ENCODE measurements at places on chromosomes 6 and 20.

GRCh38 chr6:101608703-101609102 lies 215.2 kb downstream of the GRIK2 start:
- no peak for DNase-seq

- DNase-seq = no peak
These were observed 46.1 kb downstream of the PRKN start for GRCh38 chr6:162681447-162681846.

DNA sequence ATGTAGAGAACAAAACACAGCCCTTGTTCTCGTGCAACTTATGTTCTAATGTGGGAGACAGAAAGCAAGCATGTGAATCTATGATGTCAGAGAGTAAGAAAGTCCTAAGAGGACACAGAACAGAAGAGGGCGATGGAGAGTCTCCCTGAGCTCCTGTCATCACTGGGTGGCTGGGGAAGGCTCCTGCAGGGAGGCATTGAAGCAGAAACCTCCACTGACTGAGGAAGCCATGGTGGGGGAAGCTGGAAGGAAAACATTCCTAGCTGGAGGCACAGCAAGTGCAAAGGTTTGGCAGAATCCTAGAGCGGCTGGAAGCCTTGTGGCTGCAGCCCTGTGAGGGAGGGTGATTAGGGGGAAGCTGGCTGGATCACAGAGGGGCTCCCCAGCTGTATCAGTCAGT lies 248.0 kb downstream of the CDH26 start:
- no peak for DNase-seq

DNA sequence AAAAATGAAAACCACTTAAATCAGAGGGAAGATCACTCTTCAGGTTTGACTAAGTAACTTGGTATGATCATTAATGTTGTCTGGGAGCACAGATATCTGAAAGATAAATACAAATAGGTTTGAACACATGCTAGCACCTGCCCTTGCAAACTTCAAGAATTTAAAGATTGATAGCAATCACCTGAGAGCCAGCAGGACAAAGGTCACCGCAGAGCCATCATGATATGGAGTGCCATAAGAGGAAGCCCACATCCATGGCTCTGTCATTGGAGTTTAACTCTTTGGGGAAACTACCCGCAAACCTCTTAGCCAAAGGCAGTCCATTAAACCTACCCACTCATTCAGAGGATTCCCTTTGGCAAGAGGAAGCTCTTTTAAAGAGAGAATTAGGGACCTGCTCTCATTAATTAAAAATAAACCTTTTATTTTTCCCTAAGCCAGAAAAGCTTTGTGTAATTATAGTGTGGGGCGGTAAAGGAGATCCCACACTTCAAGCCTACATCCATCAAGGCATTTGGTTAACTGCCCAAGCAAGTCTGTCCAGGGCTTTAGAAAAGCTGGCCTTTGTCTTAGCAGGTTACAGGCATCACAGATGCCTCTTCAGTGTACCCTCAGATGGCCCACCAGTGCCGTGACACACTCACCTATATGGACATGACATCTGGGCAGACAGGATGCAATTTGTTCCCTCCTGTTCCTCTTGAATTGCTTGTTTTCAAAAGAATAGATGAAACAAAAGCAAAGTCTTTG lies 73.0 kb downstream of the SASH1 start:
- no peak for DNase-seq

GRCh38 chr20:43969501-43970182 lies 55.0 kb downstream of the TOX2 start:
- no peak for DNase-seq

DNA sequence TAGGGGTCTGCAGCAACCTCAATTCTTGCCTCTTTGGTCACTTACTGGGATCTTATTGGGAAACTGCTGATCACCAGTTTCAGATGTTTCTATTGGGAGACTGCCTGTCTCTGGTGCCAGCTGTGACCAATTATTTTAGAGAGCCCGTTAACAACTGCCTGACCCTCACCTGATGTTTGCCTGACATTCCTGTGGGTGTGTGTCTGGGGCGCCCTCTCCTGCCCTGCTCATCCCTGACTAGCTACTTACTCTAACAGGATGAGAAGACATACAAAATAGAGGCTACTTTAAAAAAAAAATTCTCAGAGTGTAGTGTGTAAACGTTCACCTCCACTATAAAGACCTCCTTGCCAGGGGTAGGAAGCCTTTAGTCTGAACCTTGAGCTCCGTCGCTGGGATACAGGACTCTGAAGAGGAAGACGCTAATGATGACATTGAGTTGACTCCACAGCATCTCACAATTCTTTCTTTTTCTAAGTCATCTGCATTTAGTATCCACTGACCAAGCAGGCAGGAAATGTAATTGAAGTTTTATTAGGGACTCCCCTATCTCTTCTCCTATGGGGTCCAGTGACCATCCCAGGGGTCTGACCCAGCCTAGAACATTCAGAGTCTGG lies 54.6 kb upstream of the DDR1 start:
- no peak for DNase-seq

DNA sequence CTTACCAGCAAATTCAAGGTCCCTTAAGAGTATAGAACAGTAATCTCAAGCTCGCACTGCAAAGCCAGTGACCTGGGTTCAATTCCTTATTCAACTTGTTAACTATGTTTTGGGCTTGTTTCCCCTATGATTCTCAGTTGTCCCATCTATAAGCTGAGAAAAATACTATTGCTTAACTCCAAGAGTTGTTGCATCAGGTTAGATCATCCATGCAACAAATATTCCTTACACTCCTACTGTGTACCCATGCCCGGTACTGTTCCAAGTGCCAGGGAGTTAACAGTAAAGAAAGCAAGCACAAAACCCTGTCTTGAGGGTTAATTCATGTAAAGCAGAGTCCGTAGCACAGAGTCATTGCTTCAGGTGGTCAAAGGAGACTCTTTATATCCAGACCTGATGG lies 247.3 kb downstream of the MAFB start:
- DNase-seq = no peak

DNA sequence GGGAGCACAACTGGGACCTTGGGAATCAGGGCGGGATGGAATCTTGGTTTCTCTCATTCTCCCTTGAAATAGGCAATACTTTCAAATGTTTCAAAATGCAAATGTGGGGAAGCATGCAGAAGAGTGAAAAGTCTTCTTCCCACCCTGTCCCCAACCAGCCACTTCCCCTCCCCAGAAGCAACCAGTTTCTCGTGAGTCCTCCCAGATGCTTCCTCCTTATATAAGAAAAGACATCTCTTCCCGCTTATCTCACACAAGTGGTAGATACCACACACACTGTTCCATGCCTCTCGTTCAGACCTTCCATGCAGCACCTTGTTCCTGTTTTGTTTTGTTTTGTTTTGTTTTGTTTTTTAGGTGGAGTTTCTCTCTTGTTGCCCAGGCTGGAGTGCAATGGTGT lies 25.1 kb downstream of the HCK start:
- DNase-seq = no peak

- DNase-seq = no peak
These were observed 52.8 kb upstream of the PNRC1 start for GRCh38 chr6:89027756-89028155.

GRCh38 chr6:106869203-106869602 lies 105.3 kb downstream of the CD24 start:
- no peak for DNase-seq
